Activated naive CD4-positive, alpha-beta T cell treated with anti-CD3 and anti-CD28 coated beads, Interleukin-2, amount 10 ng/mL, durations not matched to agents 5 hours and 36 hours (primary cell): ENCODE measurements at places on chromosomes 1 and 21. TPM values are rescaled to one million over a fixed set of nuclear protein-coding genes. Genes with fewer than 3 reads are reported as not detected.

LYSMD1 gene
- total RNA-seq = 3.1 TPM

SPATC1L gene
- 7.8 TPM for total RNA-seq

EFNA3 gene
- total RNA-seq = 4.1 TPM

RAP1A gene
- 113 TPM for total RNA-seq

LAX1 gene
- 16.5 TPM for total RNA-seq

UBE2Q1 gene
- total RNA-seq = 92.2 TPM

DNM3 gene
- total RNA-seq = 1.7 TPM

AMY1B gene
- total RNA-seq = not detected

ANKRD65 gene
- not detected for total RNA-seq

CITED4 gene
- total RNA-seq = 12.4 TPM
